EH (cell line): ENCODE measurements at places on chromosomes 2 and 18.

- DNase-seq: no peak
Observed at GRCh38 chr2:46837112-46837454, 78.5 kb downstream of the MCFD2 start.

- peak; percentile 90 for DNase-seq
Observed at GRCh38 chr2:237306083-237306786, 107.7 kb downstream of the COL6A3 start.

- peak; percentile 50 for DNase-seq
Observed at GRCh38 chr2:170243118-170243837, 65.3 kb downstream of the MYO3B start.

- peak; percentile 90 for DNase-seq
Observed at GRCh38 chr2:224847961-224848850, 132.0 kb upstream of the CCDC195 start.

DNA sequence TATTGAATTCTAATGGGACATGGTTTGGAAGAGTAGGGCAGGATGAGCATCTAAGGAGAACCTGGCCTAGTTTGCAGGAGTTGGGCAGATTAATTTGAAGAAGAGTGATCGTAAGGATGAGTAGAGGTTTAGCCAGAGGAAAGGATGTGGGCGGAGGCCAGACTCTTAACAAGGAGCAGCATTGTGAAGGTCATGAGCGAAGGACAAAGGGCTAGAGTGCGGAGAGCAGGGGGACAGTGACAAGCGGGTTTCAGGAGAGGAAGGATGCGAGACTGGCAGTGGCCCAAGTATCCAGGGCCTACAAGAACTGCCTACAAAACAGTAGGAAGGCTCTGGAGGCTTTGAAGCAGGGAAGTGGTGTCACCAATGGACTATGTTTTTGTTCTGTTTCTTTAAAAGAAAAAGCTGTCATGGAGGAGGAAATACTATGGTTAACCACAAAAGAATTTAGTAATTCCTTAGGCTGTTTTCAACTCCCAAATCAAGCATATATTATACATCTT, 20.1 kb downstream of the SLC66A3 start:
- DNase-seq: peak; percentile 80

DNA sequence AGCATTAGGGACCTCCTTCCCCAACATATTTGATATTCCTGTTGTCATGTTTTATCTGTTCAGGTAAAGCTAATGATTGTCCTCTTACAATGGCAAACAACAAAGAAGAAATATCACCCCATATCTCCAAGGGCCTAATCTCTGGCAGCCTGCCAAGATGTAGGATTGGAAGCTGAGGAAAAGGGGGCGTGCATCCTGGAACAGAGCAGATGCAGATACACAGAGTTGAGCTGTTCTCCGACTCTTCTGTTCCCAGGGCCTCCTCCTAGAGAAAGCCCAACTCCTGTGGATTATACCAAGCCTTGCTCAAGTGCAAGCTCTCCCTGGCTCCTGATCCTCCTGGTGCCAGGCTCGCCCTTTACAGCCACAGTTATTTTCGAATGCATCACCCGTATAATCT, 35.2 kb upstream of the CD207 start:
- no peak for DNase-seq
